Spleen (tissue), 13 donors: ENCODE measurements at places on chromosomes 3 and 15. TPM values are rescaled to one million over a fixed set of nuclear protein-coding genes. Genes with fewer than 3 reads are reported as not detected.

The GALNT15 gene
- polyA plus RNA-seq, result 6.7 TPM

The DIS3L gene
- polyA plus RNA-seq, result 10.7 TPM

The MYRIP gene
- 3.7 TPM for polyA plus RNA-seq

The KCNMB2 gene
- polyA plus RNA-seq, result not detected

The EIF4G1 gene
- 83.4 TPM for polyA plus RNA-seq

The CD96 gene
- 2.9 TPM for polyA plus RNA-seq

The FBXL22 gene
- polyA plus RNA-seq, result 0.37 TPM

The UPK1B gene
- polyA plus RNA-seq, result not detected

The RHOV gene
- polyA plus RNA-seq, result not detected

The MAGEL2 gene
- polyA plus RNA-seq, result 0.02 TPM

The HOMER2 gene
- 2.2 TPM for polyA plus RNA-seq

The CCR8 gene
- polyA plus RNA-seq, result not detected

The FBXW12 gene
- not detected for polyA plus RNA-seq

The ADAMTSL3 gene
- 0.11 TPM for polyA plus RNA-seq

The ZBTB20 gene
- 2.6 TPM for polyA plus RNA-seq

The NR1I2 gene
- polyA plus RNA-seq, result 0.64 TPM

The AP3B2 gene
- 0.22 TPM for polyA plus RNA-seq

The LRRC49 gene
- polyA plus RNA-seq, result 0.62 TPM

The SNTN gene
- polyA plus RNA-seq, result not detected

The LRRC31 gene
- polyA plus RNA-seq, result not detected

The SEC11A gene
- 114 TPM for polyA plus RNA-seq

The NOX5 gene
- 6.7 TPM for polyA plus RNA-seq

The ITIH3 gene
- polyA plus RNA-seq, result 15.2 TPM

The CEP63 gene
- 16.5 TPM for polyA plus RNA-seq

The SPRED1 gene
- 3.7 TPM for polyA plus RNA-seq

The FBXO40 gene
- not detected for polyA plus RNA-seq

The SCN11A gene
- polyA plus RNA-seq, result 0.26 TPM

The EEF1AKMT4 gene
- polyA plus RNA-seq, result 1.6 TPM

The ITIH1 gene
- polyA plus RNA-seq, result 5.9 TPM

The ARGFX gene
- polyA plus RNA-seq, result not detected

The CPLX3 gene
- 207 TPM for polyA plus RNA-seq

The IGSF11 gene
- polyA plus RNA-seq, result 0.11 TPM

The GLT8D1 gene
- 26.3 TPM for polyA plus RNA-seq

The RPUSD2 gene
- 11.2 TPM for polyA plus RNA-seq

The CNTN3 gene
- polyA plus RNA-seq, result 1.2 TPM

The MOBP gene
- polyA plus RNA-seq, result not detected

The BLM gene
- 6.6 TPM for polyA plus RNA-seq

The SRGAP3 gene
- 0.54 TPM for polyA plus RNA-seq

The SLC12A1 gene
- 0.02 TPM for polyA plus RNA-seq

The CIDEC gene
- not detected for polyA plus RNA-seq

The PATL2 gene
- polyA plus RNA-seq, result 26.0 TPM

The SPATA12 gene
- polyA plus RNA-seq, result 0.16 TPM

The HIGD2B gene
- not detected for polyA plus RNA-seq

The SH3GL3 gene
- not detected for polyA plus RNA-seq
